ENCODE measurements at places on chromosomes 4 and X.

- DNase-seq, result no peak
These were observed 4.5 kb downstream of the HHIP start for GRCh38 chr4:144650311-144651005.

GRCh38 chr4:3612934-3613333, 80.7 kb upstream of the LRPAP1 start:
- DNase-seq, result no peak

GRCh38 chr4:184384056-184384809, 90.1 kb downstream of the IRF2 start:
- peak; percentile 64 for DNase-seq

DNA sequence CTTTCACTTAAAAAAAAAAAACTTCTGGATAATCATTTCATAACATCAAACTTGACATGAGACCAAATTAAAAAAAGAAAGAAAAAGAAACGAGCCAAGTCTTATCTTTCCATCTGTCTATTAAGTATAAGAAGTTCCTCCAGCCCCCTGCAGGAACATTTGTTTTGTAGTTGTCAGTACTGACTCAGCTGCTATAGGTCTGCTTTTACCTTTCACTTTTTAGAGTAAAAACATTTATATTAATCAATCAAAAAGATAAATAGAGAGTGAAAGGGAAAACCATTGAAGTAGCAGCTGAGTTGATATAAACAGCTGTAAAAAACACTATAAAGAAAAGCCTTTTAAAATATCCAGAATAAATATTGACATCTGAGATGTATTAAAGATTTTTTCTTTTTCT, 46.1 kb downstream of the CCDC158 start:
- DNase-seq, result no peak

GRCh38 chrX:55767100-55767499, 49.6 kb downstream of the RRAGB start:
- DNase-seq, result peak; percentile 2

- no peak for DNase-seq
These were observed 101.7 kb downstream of the CORIN start for GRCh38 chr4:47736146-47736545.

- peak; percentile 80 for DNase-seq
These were observed 201.4 kb downstream of the CCNG2 start for GRCh38 chr4:77358315-77358928.

GRCh38 chrX:133859336-133859735, 126.1 kb downstream of the GPC3 start:
- DNase-seq, result no peak

- no peak for DNase-seq
These were observed 78.8 kb upstream of the GPR174 start for GRCh38 chrX:79065696-79066095.

DNA sequence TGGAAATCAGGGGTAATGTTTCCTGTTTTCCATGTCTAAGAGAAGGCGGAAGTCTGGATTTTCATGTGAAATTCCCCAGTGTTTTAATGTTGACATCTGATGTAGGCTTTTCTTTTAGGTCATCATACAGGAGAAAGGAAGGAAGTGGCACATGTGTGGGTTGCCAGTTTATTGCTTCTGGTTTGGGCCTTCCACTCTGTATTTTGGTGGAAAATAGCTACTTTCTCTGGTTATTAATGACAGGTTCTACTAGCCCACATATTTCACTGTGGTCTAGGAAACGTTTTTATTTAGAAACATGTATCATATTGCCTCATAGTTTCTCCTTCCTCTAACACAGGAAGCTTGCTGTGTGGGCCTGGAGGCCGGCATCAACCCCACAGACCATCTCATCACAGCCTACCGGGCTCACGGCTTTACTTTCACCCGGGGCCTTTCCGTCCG, 7.2 kb downstream of the PDHA1 start:
- DNase-seq, result no peak

- no peak for DNase-seq
These were observed 99.9 kb downstream of the DCLK2 start for GRCh38 chr4:150178161-150178560.

GRCh38 chrX:9519546-9520216, 54.8 kb downstream of the TBL1X start:
- peak; percentile 17 for DNase-seq

GRCh38 chr4:140103676-140104075, 50.3 kb downstream of the MAML3 start:
- DNase-seq, result peak; percentile 32

- DNase-seq, result no peak
These were observed 47.9 kb downstream of the TET2 start for GRCh38 chr4:105194328-105195231.

DNA sequence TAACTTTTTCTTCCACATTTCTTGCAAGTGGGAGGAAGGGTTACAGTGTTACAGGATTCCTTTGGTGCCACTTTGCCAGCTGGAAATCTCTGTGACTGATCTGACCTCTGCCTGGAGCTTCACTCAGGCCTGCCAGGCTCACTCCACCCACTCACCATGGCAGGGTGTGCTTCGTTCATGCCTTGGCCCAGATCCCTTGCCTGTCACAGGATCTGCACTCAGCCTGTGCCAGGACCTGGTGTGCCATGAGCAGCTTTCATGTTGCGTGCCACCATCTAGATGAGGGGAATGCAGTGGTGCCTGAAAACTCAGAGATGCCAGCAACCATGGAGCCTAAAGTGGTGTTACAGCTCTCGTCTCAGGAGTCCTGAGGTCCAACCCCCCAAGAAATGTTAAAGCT, 2596.4 kb downstream of the PCDH7 start:
- DNase-seq, result no peak

DNA sequence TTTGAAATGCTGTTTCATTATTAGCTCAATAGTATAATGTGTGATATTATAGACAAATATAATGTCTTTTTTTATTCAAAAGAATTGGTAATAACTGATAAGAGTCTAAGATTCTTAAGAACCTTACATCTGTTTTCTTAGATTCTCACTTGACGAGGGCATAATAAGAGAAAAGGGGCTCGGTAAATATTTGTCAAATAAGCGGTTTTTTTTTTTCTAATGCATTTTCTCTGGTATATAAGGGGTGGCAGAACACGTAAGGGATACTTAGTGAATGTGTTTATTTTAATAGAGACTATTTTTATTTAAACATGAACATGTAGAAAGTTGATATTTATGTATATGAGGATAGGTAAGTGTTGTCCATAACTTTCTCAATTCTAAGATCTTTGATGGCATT, 200.6 kb downstream of the RAPGEF2 start:
- DNase-seq, result no peak

- DNase-seq, result no peak
These were observed 189.1 kb upstream of the RBPJ start for GRCh38 chr4:26131711-26132110.

- no peak for DNase-seq
These were observed 114.5 kb upstream of the PCDH7 start for GRCh38 chr4:30605616-30606190.

Data from GM03348 (cell line).